ENCODE measurements at places on chromosomes 4 and X.

DNA sequence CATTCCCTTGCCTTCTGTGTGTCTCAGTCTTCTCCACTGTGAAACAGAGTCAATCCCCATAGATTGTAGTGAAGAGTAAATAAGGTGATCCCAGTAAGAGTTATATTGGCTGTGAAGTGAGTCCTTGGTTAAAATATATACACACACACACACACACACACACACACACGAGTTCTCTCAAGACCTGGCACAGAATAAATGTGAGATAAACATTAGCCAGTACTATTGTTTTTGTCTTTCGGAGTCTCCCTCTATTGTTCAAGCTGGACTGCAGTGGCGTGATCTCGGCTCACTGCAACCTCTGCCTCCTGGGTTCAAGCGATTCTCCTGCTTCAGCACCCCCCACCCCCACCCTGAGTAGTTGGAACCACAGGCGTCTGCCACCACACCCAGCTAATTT is 44.8 kb upstream of the FAM156A start:
- DNase-seq: no peak

DNA sequence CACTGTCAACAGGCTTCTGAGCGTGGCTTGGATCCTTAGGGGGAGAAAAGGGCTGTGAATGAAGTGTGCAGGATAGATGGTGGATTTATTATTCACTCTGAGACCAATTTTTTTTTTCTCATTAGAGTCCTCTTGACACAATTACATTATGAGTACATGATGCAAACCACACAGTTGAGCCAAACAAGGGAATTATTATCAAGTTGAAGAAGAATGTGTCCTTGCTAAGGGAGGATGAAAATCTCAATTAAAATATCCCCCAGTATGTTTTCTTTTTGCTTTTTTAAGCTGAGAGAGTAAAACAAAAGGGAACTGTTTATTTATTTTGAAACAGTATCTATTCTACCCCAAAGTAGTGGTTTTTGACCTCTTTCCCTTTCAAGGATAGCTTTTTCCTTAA is 40.4 kb downstream of the RPS3A start:
- DNase-seq: no peak

DNA sequence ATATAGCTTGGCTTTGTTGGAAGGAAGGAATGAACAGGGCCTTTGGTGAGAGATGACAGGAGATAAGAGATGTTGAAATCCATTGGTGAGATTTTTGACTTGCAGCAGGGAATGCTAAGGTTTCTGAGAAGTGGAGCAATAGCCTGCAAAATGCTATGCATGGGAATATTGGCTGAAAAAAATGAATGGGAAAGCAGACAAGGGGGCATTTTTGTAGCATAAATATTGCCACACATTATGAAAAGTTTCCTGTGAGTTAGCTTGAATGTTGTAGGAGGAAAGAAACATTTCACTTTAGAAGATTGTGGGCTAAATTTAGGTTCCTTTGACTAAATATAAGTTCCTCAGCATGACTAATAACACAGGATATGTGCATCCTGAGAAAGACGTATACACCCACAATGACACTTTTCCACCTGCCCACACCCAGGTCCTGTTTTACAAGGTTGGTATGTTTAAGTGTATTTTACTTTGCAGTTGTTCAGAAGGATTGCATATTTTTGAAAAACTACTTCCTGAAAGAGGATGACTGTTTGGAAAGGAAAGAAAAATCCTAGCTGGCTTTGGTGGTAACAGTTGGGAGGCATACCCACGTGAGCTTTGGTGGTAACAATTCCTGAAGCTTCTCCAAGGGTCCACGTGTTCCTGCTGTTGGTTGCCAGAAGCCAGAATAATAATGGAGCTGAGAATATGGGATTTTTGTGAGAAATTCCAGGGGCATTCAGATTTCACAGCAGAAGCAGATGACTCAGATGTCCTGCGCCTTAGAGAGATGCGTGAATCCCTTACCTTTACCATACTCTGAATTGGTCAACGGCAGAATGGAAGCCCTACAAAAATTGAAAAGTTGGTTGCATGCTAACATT is 28.5 kb downstream of the PHEX start:
- DNase-seq: no peak

DNA sequence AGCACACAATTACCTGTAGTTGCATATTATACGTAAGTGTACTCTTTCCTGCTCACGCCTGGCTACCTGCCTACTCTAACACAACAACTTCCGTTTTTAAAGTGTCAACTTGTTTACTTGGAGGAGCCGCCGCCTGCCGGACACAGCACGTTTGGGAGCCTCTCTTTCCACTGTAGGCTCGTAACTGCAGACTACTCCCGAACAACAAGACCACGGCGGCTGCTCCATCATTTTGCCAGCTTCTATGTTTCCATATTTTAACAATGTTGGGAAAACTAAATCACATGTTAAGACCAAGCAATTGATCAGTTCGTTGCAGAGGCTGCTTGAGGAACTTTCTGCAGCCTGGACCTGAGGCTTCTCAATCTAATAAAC is 841 bp downstream of the MTNR1A start:
- no peak for DNase-seq

GRCh38 chrX:44305921-44306320 is 37.6 kb downstream of the EFHC2 start:
- DNase-seq: no peak

- no peak for DNase-seq
Observed at GRCh38 chr4:144734522-144734921, 88.6 kb downstream of the HHIP start.

DNA sequence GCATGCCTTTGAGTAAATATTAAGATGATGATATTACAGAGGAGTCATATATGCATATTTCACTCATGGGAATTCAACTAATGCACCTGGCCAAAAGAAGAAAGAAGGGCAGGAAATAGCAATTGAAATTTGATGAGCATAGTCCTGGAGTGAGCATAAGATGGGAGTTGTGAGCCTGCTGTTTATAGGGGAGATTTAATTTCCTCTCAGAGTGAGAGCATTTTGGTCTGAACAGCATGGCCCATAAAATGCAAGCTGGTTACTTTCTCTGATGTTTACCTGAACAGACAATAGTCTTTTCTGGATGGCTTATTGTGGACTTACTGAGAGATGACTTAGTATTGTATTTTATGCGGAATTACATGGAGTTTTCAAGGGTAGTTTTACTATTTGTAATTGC is 53.6 kb downstream of the FHIP1A start:
- no peak for DNase-seq

- no peak for DNase-seq
Observed at GRCh38 chrX:27591938-27592337, 1.8 kb downstream of the DCAF8L2 start.

DNA sequence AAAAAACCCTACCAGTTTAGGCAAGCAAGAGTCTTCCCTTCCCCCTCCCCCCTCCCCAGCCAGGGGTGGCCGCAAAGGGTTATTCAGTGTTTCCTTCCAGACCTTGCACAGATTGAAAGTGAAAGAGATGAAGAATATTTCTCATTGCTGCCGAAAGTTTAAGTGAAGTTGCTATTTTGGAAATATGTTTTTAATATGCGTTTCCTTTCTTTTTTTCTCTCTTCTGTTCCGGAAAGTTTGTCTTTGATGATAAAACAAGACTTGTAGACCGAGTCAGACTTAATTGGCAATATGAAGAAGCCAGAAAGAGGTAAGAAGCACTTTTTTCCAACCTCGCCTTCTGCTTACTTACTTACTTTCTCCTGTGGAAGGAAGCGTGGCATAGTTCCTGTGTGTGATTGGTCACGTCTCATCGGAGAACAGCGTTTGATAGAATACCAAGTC is 58.5 kb upstream of the CLCN4 start:
- DNase-seq: no peak

- no peak for DNase-seq
Observed at GRCh38 chrX:82627568-82627967, 880.5 kb upstream of the POU3F4 start.

GRCh38 chr4:108172753-108173598 is 4.2 kb upstream of the LEF1 start:
- peak; percentile 40 for DNase-seq

DNA sequence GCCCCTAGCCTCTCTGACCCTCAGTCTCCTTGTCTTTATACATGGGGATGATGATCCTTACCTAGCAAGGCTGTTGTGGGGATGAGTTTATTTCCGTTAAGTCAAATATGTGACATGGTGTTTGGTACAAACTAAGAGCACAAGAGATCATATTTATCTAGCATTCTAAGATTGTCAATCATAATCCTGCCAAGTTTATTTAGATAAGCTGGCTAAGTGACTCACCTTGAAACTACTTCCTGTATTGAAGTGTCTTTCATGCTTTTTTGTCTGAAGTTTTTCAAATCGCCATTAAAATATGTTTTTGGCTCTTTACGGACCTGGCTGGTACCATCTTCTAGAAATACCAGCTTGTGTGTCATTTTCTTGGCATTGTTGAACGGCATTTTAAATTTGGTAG is 30.7 kb downstream of the MAP7D3 start:
- no peak for DNase-seq

- no peak for DNase-seq
Observed at GRCh38 chr4:123455360-123455759, 58.8 kb downstream of the SPRY1 start.

DNA sequence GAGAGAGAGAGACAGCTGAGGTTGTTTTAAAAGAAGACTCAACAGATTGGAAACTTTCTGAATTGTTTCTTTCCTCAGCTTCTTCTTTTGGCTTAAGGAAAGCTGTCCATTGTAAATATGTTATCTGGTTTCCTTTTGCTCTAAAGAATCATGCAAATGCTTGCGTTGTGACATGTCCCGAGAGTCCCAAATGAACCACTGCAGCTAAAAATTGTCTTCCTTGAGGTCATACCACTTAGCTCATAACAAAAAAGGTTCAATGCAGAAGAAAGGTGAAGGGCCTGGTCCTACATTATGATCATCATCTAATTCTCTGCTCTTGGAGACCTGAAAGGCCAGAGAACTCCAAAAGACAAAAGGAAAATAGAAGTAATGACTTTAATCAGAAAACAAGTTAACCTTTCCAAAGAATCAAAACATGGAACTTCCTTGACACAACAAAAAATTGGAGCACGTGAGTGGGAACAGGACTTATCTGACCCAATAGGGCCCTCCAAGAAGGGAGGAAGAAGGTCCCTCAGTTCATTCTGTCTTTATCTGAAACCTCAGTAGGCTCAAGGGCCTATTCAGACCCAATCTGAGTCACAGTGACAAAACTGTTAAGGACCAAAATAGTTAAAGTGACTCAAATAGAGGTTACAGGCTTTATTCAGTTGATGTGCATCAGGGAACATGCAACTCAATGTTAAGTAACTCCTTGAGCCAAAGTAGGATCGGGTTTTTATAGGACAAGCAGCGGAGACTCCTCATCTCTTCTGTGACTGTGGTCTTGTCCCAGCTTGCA is 14.7 kb upstream of the VSIG1 start:
- no peak for DNase-seq

DNA sequence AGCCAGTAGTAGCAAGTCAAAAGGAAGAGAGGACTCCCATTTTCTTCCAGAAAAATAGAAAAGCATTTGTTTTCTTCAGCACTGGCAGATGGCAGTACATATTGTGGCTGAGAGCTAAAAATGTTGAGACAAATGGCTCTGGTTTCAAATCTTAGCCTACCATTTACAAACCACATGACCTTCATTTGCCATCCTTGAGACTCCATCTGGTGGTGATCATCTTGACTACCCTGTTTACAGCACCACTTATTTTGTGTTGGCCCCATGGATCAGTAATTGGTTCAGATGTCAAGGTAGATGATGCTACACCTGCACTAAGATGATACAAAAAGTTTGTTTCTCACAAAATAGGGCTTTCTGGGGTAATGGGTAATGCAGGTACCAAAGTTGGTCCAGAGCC is 951.8 kb upstream of the IGFBP7 start:
- no peak for DNase-seq

DNA sequence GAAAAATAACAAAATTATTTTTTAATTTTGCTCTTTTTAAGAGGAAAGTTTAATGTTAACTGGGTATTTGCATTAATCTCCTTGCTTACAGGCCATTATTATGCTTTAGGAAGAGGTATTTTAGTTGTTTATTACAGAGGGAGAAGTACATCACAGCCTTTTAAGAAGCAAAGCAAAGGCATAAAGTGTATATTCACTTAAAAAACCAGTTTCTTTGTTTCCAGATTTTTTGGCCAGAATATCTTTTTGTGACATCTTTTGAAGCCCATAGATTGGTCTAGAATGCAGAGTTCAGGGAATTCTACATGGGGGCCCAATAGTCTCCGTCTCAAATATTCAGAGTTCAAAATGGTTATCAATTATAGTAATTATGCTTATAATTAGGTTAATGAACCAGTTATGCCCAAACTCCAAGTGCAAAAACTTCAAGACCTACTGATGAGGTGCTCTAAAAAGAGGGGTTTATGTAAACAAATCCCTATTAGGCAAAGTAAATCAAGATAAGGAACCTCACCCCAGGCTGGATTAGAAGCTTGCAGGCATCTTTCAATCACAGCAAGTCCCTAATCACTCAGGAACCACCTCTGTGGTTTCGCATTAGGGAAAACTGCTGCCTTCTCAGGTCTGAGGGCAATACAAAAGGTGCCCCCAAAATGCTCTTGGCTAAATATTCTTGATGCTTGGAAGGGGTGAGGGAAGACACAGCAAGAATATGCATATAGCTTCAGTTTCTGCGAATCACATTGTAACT is 1.4 kb downstream of the CXXC4 start:
- DNase-seq: no peak

GRCh38 chr4:114653675-114654074 is 55.1 kb downstream of the UGT8 start:
- DNase-seq: no peak
